ENCODE measurements at places on chromosomes 3 and 15.

- DNase-seq: no peak
These were observed at the start of gene ZBTB38 for GRCh38 chr3:141368062-141368924. ZBTB38 (plus strand) TSS chr3:141368504; CDS start chr3:141442389, 73,885 bp downstream.

DNA sequence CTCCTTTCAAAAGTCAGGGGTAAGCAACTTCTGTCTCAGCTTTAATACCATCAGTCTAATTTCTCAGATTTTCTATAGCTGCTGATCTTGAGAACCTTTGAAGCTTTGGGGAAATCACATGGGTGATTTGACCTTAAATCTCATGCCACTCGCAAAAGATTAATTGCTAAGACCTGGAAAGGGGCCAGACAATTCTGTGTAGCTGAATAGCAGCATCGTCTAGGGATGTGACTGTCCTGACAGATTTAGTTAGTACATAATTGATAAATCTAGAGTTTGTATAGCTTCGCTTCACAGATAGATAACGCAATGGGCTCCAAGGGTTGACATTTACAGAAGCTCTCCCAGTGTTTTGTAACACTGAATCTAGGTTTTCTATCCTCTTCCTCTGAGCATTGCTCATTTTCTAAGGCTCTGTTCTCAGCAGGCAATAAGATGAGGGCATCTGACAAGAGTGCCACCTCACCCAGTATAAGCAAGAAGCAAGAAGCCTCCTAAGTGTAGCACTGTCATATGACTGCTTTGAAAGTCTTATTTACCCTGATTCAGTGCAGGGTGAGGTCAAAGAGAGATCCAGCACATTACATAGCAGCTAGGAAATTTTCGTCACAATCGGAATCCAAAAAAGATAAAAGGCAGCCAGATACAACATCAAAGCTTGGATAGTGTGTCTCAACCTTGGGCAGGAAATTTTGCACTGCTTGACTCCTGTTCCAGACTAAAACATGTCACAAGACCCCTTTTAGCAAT, 47.7 kb upstream of the DUT start:
- DNase-seq: no peak

GRCh38 chr15:85545752-85546151, 165.3 kb downstream of the AKAP13 start:
- no peak for DNase-seq

DNA sequence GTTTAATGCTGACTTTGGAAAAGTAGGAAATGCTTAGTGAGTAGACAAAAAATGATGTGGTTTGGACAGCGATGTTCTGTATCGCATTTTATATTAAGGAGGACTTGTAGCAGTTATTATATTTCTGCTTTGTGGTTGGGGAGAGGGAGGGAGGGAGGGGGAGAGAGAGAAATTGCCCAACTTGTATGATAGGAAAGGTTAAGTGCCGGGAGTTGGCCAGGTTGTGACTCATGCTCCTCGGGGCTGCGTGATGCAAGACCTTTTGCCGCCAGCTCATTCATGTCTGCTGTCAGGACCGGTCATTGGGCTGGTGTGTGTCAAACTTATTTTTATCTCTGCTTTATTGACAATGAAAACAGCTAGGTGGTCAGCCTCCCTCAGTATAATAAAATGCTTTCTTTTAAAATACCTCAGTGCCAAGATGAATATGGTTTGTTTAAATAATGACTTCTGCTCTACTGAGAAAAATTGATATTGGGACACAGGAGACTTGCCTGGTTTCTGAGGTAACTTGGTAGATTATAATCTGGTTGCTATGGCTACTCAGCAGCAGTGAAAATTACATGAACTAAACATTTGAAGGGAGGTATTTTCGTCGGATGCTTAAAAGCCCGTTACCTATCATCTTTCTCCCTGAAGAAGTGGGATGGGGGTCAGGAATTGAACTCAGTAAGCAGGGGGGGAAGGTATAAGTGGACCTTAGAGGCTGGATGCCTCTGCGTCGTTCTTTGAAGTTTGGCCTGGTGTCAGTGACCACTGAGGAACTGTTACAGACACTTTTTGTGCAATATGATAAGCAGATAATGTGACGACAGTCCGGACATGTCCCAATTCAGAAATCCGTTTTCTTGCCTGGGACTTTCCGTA, 90.7 kb downstream of the FNDC3B start:
- DNase-seq: no peak

DNA sequence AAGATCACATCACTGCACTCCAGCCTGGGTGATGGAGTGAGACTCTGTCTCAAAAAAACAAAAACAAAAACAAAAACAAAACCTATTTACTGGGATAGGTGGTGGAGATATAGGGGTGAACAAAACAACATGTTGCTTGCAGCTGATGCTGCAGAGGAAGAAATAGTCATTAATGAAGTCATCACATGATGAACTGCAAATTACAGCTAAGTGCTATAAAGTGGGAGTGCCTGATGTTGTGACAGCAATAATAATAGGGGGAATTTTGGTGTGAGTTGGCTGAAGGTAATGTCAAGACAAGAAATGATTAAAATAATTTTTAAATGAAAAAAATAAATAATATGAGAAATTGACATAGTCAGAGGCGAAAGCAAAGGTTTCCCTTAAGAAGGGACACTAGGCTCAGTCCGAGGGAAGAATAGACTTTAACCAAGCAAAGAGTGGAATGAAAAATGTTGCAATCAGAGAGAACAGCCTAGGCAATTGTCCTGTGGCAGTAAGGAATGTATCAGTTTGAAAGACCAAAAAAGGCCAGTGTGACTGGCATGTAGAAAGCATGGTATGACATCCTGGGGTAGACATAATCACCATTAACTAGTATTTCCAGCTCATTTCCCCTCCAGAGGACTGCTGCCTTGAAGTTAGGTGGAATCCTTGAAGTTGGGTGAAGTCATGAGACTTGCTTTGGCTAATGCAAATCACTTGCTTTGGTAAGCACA, 14.7 kb upstream of the PIK3CB start:
- DNase-seq: no peak

DNA sequence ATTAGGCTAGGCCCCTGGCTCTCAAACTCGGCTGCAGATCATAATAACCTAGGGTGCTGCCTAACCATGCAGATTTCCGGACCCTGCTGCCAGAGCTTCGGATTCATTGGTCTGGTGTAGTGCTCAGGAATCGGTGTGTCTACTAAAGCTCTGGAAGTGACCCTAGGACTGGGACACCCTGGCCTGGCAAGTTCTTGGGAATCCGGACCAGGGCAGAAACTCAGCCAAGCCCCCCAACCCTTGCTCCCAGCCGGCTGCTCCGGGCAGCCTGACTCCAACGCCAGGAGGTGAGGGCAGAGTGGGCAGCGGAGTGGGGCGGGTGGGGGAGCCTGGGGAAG, 23.0 kb downstream of the IGDCC3 start:
- DNase-seq: no peak

GRCh38 chr3:127408684-127409420, 121.0 kb upstream of the PRR20G start:
- no peak for DNase-seq

- DNase-seq: no peak
These were observed 33.5 kb downstream of the ADAM10 start for GRCh38 chr15:58716027-58716426.
